ENCODE measurements at places on chromosomes 7 and 10. TPM values are rescaled to one million over a fixed set of nuclear protein-coding genes. Genes with fewer than 3 reads are reported as not detected.

DNA sequence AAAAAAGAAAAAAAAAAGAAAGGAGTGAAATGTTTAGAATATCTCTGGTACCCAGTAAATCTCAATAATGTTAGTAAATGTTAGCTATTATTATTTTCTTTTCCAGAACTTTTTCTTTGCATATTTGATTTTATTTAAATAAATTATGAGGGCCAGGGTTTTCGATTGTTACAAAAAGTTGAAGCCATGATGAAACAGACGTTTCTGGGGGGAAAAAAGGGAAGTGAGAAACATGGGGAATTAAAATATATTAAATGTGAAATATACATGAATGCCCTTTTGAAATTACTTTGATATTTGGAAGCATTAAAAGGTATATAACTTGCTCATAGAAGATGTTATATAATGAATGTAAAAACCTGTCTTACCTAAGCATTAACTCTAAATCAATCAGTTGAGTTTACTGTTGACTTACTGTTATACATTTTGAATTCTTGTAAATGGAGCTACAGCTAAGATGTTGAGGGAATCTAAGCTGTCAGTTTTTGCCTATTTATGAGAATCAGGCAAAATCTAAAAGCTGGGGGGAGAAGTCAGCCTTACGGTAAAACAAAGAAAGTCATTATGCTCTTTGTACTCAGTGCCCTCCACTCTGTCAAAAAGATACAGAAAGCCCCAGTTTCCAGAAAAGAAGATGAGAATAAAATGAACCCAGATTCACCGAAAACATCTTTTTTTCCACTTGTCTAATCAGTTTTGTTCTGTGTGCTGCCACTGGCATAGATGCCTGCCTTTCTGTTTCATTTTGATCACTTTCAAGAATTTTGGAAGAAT lies 30.0 kb upstream of the KDM7A start:
- H3K27ac ChIP-seq, result no peak overlapping the region
- no peaks in the 10 kb centered on the region for H3K27me3 ChIP-seq
- H3K4me1 ChIP-seq, result no peaks in the 10 kb centered on the region
- H3K36me3 ChIP-seq, result no peaks in the 10 kb centered on the region
- H3K4me3 ChIP-seq, result no peak overlapping the region

DNA sequence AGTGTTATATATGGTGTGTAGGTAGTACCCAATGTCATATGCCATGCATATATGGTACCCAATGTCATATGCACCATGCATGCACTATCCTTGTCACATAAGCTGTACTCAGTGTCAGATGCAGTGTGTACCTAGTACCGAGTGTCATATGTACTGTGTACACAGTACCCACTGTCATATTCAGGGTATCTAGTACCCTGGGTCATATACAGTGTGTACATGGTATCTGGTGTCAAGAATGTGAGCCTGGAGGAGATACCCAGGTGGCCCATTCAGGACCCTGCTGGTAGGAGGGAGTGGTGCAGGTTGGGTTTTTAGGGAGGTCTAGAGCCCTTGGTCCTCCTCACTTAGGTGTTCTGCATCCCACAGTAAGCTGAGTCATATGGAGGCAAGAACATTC lies 1.8 kb downstream of the ZMYND11 start:
- peak overlapping the region; percentile 66 for H3K4me3 ChIP-seq
- DNase-seq, result no peak
- H3K36me3 ChIP-seq, result no peaks in the 10 kb centered on the region
- H3K27ac ChIP-seq, result peak overlapping the region; percentile 99
- peaks cover 58% of the 10 kb centered on the region for H3K4me1 ChIP-seq
- no peaks in the 10 kb centered on the region for H3K27me3 ChIP-seq

DNA sequence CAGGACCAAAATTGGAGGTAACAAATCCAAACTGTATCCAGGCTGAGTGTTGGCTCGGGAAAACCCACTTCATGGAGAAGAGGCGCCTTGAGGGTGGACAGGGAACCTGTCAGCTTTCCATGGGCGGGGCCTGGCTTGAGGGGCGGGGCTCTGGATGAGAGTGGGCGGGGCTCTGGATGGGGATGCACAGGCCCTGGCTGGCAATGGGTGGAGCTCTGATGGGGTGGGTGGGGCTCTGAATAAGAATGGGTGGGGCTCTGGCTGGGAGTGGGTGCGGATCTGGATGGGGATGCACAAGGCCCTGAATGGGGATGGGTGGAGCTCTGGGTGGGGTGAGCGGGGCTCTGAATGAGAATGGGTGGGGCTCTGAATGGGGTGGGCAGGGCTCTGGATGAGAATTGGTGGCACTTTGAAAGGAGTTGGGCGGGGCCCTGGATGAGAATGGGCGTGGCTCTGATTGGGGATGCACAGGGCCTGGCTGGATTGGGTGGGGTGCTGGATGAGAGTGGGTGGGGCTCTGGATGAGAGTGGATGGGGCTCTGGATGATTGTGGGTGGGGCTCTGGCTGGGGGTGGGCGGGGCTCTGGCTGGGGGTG lies 96.6 kb upstream of the NPTX2 start:
- DNase-seq, result no peak
- H3K4me3 ChIP-seq, result no peak overlapping the region
- no peak overlapping the region for H3K27ac ChIP-seq
- H3K4me1 ChIP-seq, result no peaks in the 10 kb centered on the region
- no peaks in the 10 kb centered on the region for H3K36me3 ChIP-seq
- H3K27me3 ChIP-seq, result no peaks in the 10 kb centered on the region

GRCh38 chr7:51352174-51353100 lies 35.8 kb upstream of the COBL start:
- no peaks in the 10 kb centered on the region for H3K27me3 ChIP-seq
- no peak for DNase-seq
- no peak overlapping the region for H3K4me3 ChIP-seq
- H3K27ac ChIP-seq, result no peak overlapping the region
- H3K36me3 ChIP-seq, result no peaks in the 10 kb centered on the region

DNA sequence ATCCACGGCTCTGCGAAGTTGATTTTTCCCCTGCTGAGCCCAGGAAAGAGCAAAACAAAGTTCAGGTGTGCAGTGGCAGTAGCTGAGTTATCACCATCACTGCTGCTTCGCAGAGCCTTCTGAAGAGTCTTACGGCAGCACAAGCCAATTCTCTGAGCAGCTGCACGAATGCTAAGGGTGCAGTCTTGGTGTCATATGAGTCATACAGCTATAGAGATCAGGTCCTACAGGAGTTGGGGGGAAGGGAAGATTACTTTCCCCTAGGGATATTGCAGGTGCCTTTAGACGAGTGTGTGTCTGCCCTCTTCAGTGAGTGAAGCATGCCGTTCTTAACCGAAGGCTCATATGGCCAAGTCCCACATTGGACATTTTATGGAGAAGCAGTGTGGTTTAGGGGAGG lies 227.8 kb downstream of the CELF2 start:
- no peak overlapping the region for H3K4me3 ChIP-seq
- peaks cover 30% of the 10 kb centered on the region for H3K36me3 ChIP-seq
- H3K27me3 ChIP-seq, result no peaks in the 10 kb centered on the region
- H3K27ac ChIP-seq, result no peak overlapping the region
- peaks cover 50% of the 10 kb centered on the region for H3K4me1 ChIP-seq

- H3K4me1 ChIP-seq, result peaks cover 10% of the 10 kb centered on the region
- H3K27me3 ChIP-seq, result peaks cover 26% of the 10 kb centered on the region
- H3K36me3 ChIP-seq, result no peaks in the 10 kb centered on the region
- no peak for DNase-seq
Measured at GRCh38 chr10:81876253-81877077, 1.5 kb downstream of the NRG3 start.

DNA sequence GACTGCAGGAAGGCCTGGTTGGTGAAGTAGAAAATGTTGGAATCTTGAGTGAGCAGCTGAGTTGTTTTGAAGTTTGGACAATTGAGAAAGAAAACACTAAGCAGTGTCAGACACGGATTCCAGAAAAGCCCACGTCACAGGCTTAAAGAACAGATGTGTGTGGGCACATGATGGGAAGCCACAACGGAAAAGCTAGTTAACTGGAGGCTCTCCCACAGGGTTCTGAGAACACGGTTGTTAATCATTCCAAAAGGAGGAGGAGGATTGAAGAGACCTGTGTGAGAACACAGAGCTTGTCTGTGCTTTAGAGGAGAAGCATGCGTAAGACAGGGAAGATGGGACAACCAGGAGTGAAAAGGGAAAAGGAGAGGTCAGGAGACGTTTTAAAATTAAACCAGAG lies 42.6 kb downstream of the SHH start:
- no peaks in the 10 kb centered on the region for H3K4me1 ChIP-seq
- H3K4me3 ChIP-seq, result no peak overlapping the region
- peaks cover 83% of the 10 kb centered on the region for H3K36me3 ChIP-seq
- H3K27ac ChIP-seq, result no peak overlapping the region
- no peaks in the 10 kb centered on the region for H3K27me3 ChIP-seq

DNA sequence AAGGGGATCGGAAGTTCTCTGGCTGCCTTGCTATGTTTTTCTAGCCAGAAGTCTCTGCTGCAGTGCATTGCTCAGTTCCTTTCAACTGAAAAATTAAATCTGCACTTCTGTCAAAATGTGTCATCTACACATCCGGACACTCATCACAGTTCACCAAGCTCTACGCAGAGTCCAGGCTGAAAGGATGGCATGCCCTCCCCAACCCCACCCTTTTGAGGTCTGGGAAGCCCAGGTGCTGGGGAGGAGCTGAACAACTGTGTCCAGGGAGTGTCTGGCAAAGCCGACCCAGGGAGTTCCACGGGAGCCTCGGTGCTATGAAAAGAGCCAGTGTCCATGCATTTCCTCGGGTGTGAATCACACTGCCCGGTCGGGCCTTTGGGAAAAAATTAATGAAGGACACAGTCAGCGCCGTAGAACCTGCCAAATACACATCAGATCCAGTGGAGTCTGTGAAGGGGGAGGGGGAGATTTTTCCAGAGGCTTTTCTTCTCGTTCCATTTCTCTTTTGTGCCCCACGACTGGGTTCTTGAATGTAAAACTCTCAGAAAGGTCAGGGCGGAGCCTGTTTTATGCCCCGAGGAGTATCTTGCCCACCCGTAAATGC lies 757 bp upstream of the PALS2 start:
- H3K4me1 ChIP-seq, result peaks cover 17% of the 10 kb centered on the region
- DNase-seq, result no peak

The ENTPD7 gene
- 4.1 TPM for total RNA-seq

The CTTNBP2 gene
- 23.7 TPM for total RNA-seq

The NXPH1 gene
- total RNA-seq, result not detected

The DKK1 gene
- not detected for total RNA-seq

DNA sequence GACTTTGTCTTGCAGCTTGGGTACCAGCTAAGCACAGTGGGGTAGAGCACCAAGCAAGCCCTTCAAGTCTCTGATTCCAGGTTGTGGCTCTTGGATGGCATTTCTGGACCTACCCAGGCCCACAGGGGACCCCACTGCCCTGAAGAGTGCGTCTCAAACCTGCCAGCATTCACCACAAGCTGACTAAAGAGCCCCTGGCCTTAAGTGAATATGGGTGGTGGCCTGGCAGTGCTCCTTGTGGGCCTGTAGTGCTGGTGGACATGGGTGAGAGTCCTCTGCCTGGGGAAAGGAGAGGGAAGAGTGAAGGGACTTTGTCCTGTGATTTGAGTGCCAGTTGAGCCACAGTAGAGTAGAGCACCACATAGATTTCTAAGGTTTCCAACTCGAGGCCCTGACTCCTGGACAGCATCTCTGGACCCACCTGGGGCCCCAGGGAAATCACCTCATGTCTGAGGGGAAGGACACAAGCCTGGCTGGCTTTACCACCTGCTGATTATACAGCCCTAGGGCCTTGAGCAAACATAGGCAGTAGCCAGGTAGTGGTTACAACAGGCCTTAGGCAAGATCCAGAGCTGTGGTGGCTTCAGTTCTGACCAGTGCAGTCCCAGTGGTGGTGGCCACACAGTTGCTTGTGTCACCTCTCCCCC lies 23.7 kb downstream of the GSDME start:
- peak; percentile 66 for DNase-seq
- no peaks in the 10 kb centered on the region for H3K4me1 ChIP-seq
- no peak overlapping the region for H3K4me3 ChIP-seq
- no peaks in the 10 kb centered on the region for H3K36me3 ChIP-seq

The EXOC6 gene
- 14.1 TPM for total RNA-seq

DNA sequence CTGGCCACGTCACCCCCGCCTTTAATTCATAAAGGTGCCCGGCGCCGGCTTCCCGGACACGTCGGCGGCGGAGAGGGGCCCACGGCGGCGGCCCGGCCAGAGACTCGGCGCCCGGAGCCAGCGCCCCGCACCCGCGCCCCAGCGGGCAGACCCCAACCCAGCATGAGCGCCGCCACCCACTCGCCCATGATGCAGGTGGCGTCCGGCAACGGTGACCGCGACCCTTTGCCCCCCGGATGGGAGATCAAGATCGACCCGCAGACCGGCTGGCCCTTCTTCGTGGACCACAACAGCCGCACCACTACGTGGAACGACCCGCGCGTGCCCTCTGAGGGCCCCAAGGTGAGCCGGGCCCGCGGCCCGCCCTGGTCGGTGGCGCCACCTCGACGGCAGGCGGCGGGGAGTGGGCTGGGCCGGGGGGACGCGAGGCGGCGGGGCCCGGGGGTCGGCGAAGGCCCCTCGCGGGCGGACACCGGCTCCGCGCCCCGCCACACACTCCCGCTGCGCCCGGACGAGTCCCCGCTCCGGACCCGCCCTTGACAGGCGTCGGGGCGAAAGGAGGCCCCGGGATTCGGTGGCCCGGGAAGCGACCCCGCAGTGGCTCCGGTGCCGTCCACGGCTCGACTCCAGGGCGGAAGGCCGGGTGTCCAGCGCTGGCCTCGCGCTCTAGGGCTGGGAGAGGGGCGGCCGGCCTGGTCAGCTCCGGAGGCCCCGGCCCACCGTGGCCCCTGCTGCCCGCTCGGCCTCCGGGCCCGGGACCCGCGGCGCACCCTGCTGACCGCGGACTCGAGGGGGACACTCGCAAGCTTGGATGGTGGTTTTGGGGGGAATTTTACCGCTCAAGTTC lies 557 bp downstream of the BAG3 start:
- peak overlapping the region; percentile 100 for H3K27ac ChIP-seq
- H3K4me1 ChIP-seq, result peaks cover 47% of the 10 kb centered on the region
- DNase-seq, result no peak
- no peaks in the 10 kb centered on the region for H3K27me3 ChIP-seq

DNA sequence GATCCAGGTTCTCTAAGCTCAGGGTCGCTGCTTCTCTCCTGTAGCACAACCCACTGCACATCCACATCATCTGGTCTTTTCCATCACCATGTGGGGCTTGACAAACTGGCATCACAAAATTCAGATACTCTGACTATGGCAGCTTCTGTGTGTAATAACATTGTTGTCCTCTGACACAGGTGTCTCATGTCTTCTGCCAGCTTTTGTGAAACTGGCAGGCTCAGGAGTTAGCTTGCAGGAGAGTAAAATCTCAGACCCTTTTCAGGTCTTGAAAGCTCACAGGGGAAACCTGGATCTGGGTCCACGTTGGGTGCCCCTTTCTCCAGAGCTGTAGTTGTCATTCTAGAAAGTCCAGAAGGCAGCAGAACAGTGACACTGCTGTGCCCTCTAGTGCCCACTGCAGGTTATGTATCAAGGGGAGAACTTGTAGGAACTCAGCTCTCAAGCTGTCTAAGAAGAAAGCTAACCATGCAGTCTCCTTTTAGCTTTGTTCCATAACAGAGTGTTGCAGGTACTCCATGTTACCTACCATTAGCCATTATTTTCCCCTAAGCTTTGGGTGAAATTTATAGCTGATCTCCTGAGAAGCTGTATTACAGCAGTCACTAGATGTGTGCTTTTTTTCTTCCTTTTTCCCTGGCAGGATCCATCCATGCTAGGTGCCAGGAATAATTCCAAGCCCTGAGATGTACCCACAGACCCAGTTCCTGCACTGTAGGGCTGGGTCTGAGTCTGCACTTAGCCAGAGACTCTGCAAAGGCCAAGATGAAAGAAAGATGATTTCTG lies 102.7 kb downstream of the ZNF248 start:
- H3K4me3 ChIP-seq, result no peak overlapping the region
- H3K27me3 ChIP-seq, result no peaks in the 10 kb centered on the region
- no peaks in the 10 kb centered on the region for H3K36me3 ChIP-seq
- no peak overlapping the region for H3K27ac ChIP-seq
- DNase-seq, result peak; percentile 68
- no peaks in the 10 kb centered on the region for H3K4me1 ChIP-seq
